ENCODE measurements at places on chromosomes 2 and 18.
A peak's percentile ranks its signal among the peaks of the same experiment; 100 is the strongest.

GRCh38 chr2:7523481-7524120 is 606.4 kb downstream of the RNF144A start:
- DNase-seq, result no peak

DNA sequence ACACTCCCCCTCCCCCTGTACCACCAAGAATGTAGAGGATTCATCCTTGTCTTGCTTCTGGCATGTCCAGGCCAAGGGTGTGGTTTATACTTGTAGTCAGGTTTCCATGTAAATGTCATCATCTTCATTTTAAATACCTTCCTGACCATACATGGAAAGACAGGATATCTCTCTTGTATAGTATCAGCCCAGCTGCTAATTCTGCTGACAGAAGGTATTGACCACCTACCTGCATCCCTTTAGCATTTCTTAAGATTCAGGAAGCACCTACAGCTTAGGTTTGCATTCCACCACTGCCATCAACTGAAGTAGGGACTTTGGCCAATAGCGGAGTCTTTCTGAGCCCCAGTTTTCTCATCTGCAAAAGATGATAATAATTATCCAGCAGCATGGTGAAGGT is 22.9 kb upstream of the FSHR start:
- DNase-seq, result no peak

GRCh38 chr2:150561076-150561475 is 73.6 kb upstream of the RND3 start:
- DNase-seq, result no peak

DNA sequence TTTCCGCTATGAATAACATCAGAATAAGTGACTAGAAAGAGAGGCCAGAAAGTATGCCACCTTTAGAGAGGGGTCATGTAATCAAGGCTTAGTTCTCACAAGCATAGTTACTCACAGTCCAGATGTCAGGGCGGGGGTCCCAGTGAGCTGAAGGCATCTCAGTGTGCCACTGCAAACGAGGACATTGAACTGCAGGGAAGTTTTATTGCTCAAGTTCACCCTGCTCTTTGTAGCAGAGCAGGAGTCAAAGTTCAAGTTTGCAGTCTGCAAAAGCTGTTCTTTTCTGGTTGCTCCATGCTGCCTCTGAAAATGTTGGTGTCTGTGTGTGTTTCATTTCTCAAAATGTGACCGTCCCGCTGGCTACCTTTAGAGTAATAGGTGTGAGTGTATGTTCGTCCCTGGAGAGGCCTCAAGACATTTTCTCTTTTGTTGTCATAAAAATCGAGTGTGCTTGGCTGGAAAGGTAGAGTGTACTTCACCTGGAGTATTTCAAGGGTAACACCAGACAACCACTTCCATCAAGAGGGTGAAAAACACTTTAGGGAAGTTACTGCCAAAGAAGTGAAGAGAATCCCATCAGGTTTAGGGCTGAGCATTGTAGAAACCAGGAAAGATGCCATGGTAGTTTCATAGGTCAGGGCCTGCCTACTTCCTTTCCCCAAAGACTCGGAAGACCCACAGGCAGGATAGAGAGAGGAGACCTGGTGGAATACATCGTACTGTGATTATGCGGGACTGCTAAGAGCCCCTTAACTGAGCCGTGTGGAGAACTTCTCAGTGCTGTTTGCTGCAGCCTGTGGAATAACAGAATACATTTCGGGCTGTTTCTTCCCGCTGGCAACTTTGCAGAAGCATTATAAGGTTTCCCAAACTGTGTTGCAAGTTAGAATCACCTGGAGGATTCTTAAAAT is 89.9 kb downstream of the LYPD6 start:
- DNase-seq, result no peak

- DNase-seq, result no peak
Measured at GRCh38 chr2:231383416-231384108, 11.9 kb upstream of the B3GNT7 start.

- no peak for DNase-seq
Measured at GRCh38 chr2:66679442-66679841, 244.5 kb downstream of the MEIS1 start.

GRCh38 chr2:209790066-209790728 is 18.6 kb downstream of the UNC80 start:
- DNase-seq, result no peak

DNA sequence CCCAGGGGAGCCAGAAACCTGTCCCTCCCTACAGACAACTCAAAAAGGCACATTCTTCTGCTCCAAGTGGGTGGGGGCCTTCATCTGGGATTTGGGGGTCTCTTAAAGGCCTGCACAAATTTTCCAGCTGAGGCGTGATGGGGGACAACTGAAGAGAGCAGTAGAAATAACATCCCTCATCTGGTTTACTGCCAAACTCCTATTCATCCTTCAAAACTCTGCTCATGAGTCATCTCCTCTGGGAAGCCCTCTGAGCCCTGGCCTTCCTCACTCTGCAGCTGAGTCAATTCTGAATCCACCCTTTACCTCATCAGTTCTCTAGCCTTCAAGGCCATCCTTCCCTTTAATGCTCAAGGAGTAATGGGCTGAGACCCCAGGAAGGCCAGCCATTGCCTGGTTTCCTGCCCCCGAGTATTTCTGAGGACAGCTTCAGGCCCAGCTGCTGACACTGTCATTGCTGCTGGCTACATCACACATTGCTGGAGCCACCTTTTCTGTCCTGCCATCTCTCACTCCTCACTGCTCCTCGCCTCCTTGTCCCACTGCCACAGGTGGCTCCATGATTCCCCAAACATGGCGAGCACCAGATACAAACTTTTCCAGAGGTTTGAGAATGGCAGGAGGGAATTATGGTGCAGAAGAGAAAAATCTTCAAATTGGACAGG is 32.2 kb upstream of the GLI2 start:
- no peak for DNase-seq

DNA sequence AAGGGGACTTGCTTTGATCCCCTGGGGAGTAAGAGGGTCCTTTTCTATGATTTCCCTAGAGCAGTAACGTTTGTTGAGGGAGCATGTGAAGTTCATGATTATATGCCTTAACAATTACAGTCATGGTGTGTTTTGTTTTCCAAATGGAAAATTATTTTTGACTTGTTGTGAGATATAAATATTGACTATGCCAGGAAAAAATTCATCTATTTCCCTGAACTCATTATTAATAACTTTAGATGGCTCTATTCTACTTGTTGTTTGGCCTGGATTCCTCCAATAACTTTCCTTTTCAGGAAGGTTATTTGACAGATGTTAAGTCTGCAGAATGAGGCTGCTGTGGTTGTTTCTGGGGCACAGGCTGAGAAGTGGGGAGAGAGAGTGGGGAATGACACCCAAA is 72.1 kb upstream of the LMAN1 start:
- DNase-seq, result no peak

GRCh38 chr2:47098953-47099352 is 56.2 kb downstream of the STPG4 start:
- DNase-seq, result no peak

GRCh38 chr2:109382226-109382895 is 231.4 kb downstream of the SEPTIN10 start:
- DNase-seq, result no peak

DNA sequence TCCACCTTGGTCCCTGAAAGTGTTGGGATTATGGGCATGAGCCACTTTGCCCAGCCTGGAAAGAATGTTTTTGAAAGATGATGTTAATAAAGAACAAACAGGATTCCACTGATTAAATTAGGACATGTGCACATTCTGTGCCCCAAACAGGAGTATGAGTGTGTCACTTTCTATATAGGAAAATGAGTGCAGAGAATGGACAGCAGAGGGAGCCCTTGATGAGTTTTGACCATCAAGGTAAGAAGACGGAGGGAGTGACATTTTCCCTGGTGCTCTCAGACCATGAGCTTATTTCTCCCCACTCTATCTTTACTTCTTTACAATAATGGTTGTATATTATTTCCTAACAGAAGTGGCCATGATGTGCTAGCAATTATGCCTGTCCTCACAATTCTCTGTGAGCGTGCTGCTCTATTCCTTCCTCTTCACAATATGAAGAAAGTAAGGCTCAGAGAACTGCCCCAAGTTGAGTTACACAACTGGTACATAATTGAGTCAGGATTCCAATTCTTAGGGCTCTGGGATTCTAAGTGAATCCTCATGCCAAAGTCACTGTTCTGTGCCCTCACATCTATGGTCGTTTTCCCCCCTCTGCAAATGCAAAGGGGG is 20.6 kb downstream of the RPL37A start:
- peak; percentile 62 for DNase-seq

- DNase-seq, result no peak
Measured at GRCh38 chr2:113164215-113164929, 9.4 kb upstream of the PSD4 start.

- no peak for DNase-seq
Measured at GRCh38 chr18:56200381-56200911, 437.9 kb downstream of the TXNL1 start.

DNA sequence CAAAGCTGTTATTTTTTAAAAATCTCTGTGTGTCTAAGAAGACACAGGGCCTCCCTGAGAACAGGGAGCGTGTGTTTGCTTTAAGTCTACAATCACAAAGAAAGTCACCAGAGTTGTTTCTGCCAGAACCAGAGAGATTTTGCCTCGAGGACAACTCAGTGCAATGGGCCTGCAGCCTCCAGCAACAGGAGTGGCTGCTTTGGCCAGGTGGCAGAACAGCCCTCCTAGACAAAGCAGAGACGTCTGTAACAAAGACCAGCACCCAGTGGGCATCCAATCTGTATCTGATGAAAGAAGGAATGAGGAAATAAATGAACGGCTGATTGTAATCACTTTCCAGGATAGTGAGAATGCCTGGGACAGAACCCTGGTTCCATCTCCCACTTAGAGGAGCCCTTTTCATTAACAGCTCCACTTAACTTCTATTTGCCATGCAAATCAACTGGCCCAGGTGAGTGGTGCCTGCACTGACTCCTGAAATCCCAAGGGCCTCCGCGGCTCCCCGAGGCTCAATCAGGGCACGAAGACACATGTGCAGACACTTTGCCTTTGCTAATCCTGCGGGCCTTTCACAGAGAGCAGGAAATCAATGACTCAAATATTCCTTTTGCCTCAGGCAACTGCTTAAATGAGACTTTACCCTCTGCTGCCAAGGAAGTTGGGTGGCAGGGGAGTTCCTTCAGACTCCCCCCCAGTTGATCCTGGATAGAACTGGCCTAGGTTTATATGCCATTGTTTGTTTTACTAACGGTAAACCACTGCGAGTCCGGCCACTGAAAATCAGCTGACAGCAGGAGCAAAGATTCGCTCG is 146.5 kb downstream of the CABLES1 start:
- no peak for DNase-seq

- DNase-seq, result no peak
Measured at GRCh38 chr2:133400411-133400810, 167.9 kb downstream of the NCKAP5 start.

DNA sequence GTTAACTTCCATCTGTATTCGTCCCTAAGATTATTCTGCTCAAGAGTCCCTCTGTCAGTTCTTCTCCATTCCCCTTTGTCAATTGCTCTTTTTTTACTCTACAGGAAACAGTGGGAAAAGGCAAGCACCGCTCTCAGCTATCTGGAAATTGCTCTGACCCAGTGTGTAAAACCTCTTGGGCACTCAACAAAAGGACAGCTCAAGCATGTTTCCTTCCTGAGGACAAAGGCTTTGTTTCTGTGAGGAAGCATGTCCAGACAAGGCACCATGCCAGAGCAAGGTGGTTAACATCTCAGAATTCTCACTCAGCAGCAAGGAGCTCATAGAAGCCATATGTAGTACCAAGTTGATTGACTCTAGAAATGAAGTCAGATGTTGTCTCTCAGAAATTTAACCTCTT is 735.6 kb downstream of the TSN start:
- no peak for DNase-seq

DNA sequence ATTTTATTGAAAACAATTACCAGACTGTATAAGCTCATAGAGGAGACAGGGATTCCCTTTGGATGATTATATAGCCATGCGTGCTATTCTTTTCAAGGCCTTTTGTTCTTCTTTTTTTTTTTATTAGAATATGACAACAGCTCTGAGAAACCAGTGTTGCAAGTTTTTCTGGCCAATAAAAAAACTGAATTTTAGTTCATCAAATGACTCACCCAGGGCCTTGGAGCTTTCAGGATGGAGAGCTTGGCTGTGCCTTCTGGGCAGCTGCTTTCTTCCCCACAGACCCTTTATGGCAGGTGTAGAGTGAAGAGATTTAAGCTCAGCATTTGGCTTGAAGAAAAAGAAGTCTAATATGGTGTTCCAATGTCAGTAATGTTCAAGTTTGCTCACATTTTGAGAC is 497.9 kb upstream of the FANCL start:
- DNase-seq, result peak; percentile 31

- DNase-seq, result no peak
Measured at GRCh38 chr2:134039912-134040581, 213.8 kb upstream of the MGAT5 start.

GRCh38 chr2:19351499-19351898 is 6.9 kb downstream of the OSR1 start:
- no peak for DNase-seq

GRCh38 chr2:104568247-104568646 is 285.7 kb upstream of the POU3F3 start:
- DNase-seq, result no peak

- peak; percentile 49 for DNase-seq
Measured at GRCh38 chr2:42951263-42951938, 159.0 kb upstream of the HAAO start.

DNA sequence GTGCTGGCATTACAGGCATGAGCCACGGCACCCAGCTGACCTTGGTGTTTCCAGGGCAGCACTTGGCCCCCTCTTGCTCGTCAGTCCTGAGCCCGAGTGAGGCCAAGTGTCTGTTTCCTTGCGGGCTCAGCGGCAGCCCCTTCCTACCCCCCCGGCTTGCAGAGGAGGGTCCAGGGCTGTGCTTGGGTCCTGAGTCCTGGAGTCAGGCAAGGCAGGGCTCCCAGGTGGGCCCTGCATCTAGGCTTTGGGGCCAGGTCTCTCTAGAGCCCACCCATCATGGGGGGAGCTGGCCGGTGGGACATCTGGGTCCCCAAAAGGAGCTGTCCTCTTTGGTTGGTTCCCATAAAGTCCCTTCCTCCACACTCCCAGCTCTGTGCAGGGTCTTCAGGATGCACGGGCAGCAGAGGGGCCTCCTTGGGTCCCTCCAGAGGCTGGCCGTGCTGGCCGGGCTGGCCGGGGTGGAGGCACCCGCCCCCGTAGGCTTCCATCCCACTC is 63.7 kb upstream of the HPCAL1 start:
- DNase-seq, result no peak

DNA sequence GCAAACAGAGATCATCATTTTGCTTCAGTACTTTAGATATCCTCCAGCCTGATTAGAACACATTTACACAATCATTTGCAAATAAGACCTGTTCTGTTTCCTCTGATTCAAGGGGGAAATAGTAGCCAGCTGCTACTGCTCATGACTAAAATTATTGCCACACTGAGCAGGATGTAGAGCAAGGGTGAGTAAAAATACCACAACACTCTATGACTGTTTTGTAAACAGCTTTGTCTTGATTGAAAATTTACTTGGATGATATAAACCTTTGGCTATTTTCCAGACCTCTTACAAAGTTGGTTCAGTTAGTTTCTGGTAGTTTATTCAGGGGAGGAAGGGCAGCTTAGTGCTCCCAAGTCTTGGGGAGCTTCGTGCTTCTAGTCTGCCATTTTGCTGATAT is 286.4 kb upstream of the CNTNAP5 start:
- DNase-seq, result no peak

Data from KG1 (cell line).